SK-N-SH (cell line): ENCODE measurements at places on chromosomes 7 and 10. TPM values are rescaled to one million over a fixed set of nuclear protein-coding genes. Genes with fewer than 3 reads are reported as not detected.

CUZD1 gene
- polyA plus RNA-seq = 0.89 and 1.5 TPM in 2 replicates

GSTK1 gene
- 299 and 354 TPM in 2 replicates for polyA plus RNA-seq

CYCS gene
- polyA plus RNA-seq = 22.9 and 23.8 TPM in 2 replicates

CTAGE4 gene
- polyA plus RNA-seq = not detected in 2 replicates

TMEM196 gene
- not detected in 2 replicates for polyA plus RNA-seq

GPRIN2 gene
- polyA plus RNA-seq = 0.03 TPM in 1 of 2 replicates, not detected in the other

GATA3 gene
- polyA plus RNA-seq = 5.1 and 14.3 TPM in 2 replicates

NXPH1 gene
- polyA plus RNA-seq = not detected in 2 replicates

NPSR1 gene
- not detected in 2 replicates for polyA plus RNA-seq

KLLN gene
- polyA plus RNA-seq = 0.83 and 1.2 TPM in 2 replicates

TAS2R41 gene
- polyA plus RNA-seq = not detected in 2 replicates

LMTK2 gene
- polyA plus RNA-seq = 6.8 and 9.0 TPM in 2 replicates

PDLIM1 gene
- polyA plus RNA-seq = 74.4 and 97.2 TPM in 2 replicates

- no peak for DNase-seq
Measured at GRCh38 chr10:10786109-10787090, 231.3 kb upstream of the CELF2 start.

GRCh38 chr7:88092676-88092999 lies 127.2 kb downstream of the SRI start:
- no peak for DNase-seq

DNA sequence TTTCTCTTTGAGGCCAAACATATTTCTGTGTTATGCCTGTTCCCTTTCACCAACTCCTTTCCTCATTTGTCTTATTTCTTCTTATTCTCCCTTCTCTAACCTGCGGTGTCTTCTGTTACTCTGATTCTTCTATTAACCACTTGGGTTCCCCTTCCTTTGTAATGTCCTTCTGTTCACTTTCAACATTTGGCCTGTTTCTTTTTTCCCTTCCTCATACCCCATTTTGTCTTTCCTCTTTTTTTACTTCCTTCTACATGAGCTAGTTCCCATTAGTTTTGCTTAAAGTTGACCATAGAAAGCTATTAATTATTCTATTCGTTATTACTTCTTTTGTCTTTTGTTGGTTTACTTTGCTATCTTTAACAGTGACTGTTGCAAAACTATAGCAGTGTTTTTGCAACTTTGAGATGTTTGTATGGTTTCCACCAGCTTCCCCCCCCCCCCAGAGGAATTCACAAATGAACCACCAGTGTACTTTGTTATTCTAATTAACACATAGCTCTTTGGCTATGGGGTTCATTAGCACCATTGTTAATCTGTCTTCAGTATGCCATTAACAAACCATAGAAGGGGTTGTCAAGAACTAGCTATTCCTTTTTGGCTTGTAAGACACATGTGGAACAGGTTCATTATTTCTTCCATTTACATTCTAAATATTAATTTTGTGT lies 2.9 kb downstream of the LRGUK start:
- no peak for DNase-seq

- DNase-seq = no peak
Measured at GRCh38 chr10:100864978-100865377, 47.8 kb upstream of the SLF2 start.

DNA sequence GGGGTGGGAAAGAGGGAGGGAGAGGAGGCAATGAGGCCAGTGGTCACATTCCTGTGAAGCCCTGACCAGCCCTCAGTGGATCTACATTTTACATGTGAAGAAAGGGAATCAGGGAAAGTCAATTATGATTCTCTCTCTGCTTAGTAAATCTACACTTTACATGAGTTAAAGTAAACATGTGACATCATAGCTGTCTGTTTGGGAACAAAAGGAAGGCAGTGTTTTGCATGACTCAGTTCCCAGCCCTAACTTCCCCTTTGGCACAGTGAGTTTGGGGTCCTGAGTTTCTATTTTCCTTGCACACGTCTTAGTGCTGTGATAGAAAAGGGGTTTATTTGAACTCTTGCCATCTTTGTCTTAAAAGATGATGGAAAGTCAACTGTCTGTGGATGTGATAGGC lies 615.1 kb downstream of the SDK1 start:
- DNase-seq = no peak

- no peak for DNase-seq
Measured at GRCh38 chr7:155951554-155952158, 139.4 kb upstream of the SHH start.

GRCh38 chr10:116627386-116627933 lies 6.7 kb downstream of the PNLIPRP2 start:
- DNase-seq = peak; percentile 92

- DNase-seq = no peak
Measured at GRCh38 chr10:12377658-12378290, 28.4 kb downstream of the CAMK1D start.

- DNase-seq = no peak
Measured at GRCh38 chr10:8583096-8583495, 528.6 kb downstream of the GATA3 start.

GRCh38 chr10:89002226-89002978 lies 11.8 kb downstream of the FAS start:
- DNase-seq = no peak

GRCh38 chr10:91925022-91925320 lies 1.4 kb downstream of the BTAF1 start:
- DNase-seq = peak; percentile 26

GRCh38 chr10:113004069-113004618 lies 54.1 kb downstream of the TCF7L2 start:
- no peak for DNase-seq
